ENCODE measurements at places on chromosomes 2 and 18.

DNA sequence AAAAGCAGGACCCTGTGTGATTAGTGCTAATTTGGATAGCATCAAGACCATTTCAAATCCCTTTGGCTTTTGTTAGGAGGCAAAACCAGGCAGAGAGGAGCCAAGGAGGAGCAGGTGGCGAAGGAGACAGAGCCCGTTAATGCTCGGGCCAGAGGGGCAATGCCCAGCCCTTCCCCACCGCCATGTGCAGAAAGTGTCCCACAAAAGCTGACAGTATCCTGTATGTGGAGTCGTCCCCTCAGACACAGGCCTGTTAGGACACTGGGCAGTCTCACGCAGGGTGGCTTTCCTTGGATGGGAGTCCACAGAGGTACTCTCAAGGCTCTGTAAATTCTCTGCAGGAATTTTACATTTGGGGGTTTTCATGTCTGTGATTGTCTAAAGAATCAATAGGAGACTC lies 44.8 kb upstream of the TFCP2L1 start:
- no peak for DNase-seq

- no peak for DNase-seq
These were observed 971.4 kb downstream of the DPP10 start for GRCh38 chr2:115413791-115414190.

DNA sequence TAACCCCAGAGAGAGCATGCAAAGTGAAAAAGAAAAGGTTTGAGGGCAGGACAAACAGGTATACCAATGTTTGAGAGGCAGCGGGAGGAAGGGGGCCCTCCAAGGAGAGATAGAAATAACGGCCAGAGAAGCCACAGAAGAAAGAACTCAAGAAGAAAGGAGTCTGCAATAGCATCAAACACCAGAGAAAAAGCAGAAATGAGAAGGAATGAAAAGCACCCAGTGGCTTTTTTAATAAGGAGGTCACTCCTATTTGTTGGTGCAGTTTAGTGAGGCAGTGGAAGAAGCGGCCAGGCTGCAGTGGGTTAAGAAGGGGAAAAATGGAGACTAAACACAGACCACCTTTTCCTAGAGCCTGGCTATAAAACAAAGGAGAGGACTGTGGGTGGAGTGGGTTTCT lies 177.2 kb downstream of the THADA start:
- DNase-seq, result no peak

DNA sequence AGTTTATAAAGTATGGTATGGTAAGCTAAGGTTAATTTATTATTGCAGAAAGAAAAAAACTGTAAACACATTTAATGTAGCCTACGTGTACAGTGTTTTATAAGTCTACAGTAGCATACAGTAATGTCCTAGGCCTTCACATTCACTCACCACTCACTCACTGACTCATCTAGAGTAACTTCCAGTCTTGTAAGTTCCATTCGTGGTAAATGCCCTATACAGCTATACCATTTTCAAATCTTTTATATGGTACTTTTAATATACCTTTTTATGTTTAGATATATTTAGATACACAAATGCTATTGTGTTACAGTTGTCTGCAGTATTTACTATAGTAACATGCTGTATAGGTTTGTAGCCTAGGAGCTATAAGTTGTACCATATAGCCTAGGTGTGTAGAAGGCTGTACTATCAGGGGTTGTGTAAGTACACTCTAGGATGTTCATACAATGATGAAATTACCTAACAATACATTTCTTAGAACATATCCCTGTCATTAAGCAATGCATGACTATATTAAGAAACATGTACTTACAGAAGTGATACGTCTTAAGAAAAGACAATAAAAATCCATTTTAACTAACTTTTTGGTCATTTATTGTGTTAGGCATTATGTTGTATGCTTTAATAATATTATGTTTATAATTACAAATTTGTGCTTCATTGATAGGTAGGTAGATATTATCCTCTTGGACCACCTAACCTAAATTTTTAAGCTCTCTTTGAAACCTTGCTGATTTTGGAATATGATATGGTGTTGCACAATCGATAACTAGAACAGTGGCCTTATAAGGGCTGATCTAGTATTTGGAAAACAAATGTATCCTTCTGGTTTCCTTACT lies 51.9 kb downstream of the VRK2 start:
- DNase-seq, result no peak
